Skin of body (tissue), 3 donors: ENCODE measurements at places on chromosomes 11 and 22.

GRCh38 chr22:34486381-34486780 lies 566.1 kb upstream of the LARGE1 start:
- no peak for DNase-seq

DNA sequence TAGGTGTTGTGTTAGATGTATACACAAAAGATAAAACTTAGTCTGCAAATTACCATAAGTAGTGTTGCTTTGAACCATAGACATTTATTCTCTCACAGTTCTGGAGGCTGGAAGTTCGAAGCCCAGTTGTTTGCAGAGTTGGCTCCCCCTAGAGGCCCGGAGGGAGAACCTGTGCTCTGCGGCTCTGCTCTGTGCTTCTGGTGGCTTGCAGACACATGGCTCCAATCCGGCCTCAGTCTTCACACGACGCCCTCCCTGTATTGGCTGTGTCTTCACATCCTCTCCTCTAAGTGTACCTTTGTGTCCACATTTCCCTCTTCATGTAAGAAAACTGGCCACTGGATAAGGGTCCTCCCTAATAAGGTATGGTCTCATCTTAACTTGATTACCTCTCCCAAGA lies 128.4 kb downstream of the OPCML start:
- no peak for DNase-seq

GRCh38 chr11:27696115-27696514 lies 4.1 kb downstream of the BDNF start:
- peak; percentile 18 for DNase-seq

DNA sequence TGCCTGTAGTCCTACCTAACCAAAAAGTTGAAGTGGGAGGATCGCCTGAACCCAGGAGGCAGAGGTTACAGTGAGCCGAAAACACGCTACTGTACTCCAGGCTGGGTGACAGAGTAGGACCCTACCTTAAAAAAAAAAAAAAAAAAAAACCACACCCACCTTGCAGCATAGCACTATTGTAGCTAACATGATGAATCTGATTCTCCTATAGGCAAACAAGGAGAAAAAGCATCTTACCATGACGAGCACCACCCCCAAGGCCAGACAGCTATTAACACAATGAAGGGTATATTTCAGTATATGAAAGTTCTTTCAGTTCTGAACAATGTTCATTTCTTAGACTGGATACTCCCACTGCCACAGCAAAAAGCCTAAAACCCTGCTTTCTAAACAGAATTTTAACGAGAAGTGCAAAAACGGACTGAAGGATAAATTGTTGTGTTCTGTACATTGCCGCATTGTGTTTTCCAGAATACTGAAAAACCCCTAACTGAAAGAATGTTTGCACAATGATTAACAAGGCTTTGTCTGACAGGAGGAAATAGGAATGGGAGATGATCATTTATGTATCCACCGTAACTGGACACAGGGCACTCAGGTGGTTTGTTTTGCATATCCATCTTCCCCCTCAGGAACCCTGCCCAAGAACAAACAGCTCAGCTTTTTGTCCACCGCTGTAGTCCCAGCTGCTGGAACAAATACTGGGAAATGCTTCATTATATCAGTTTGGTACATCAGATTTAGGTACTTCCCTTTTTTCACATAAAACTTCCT lies 8.9 kb downstream of the PISD start:
- DNase-seq, result no peak

DNA sequence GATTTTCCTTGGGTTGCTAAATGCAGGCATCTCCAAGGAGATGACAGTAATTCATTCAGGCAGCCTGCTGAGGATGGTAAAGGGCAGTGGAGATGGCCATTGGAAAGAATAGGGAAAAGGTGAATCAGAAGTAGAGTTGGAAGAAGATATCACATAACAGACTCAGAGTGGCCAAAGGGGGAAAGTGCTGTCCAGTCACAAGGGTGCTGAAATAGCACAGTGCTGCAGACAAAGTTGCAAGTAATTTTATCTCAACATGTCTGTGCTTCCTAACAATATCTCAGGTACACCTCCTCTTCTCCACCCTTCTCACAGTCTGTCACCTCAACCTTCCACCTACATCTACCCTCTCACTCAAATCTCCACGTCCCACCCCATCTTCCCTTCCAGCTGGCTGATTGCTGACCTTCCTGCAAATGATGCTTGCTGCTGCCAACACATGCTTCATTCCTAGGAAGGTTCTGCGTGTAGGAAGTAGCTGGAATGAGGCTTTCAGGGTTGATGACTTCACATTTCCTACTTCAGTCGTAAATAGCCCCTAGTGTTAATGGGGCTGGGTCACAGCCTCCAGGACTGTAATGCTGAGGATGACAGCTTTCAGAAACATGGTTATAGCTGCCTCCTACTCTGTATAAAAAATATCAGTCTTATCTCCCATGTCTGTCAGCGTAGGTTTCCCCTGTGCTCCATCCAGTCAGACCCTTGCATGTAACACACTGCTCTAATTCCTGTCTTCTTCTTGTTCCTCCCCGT lies 123.9 kb downstream of the CTNND1 start:
- peak; percentile 16 for DNase-seq

DNA sequence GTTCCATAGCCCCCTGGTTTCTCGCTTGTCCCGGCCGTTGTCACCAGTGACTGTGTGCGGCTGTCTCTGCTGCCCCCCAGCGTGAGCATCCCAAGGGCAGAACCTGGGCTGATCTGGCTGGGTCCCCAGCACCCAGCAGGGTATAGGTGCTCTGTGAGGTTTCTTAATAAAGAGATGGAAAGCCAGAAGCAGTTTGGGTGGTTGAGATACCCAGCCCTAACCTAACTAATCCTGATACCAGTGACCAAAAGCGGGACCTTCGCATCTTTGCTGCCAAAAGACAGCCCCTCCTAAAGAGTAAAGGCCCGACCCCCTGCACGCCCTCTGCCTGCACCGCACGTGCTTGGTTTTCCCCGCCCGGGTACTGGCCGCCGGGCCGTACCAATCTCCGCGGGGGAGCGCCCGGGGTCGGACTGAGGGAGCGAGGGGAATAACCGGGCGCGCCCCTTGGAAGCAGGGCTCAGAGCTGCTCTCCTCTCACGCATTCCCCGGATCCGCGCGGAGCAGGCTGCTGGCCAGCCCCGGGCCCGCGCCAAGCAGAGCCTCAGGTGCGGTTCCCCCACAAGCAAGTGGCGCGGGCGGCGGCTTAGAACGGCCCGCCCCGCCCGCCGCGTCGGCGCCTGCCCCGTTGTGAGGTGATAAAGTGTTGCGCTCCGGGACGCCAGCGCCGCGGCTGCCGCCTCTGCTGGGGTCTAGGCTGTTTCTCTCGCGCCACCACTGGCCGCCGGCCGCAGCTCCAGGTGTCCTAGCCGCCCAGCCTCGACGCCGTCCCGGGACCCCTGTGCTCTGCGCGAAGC lies at the start of gene DGAT2:
DGAT2 (plus strand) TSS at position 667 of the 797 bp plus-strand sequence. CDS start 214 bp downstream, outside the sequence.
- DNase-seq, result peak; percentile 4

- no peak for DNase-seq
Measured at GRCh38 chr11:20626279-20626678, 26.9 kb downstream of the SLC6A5 start.

DNA sequence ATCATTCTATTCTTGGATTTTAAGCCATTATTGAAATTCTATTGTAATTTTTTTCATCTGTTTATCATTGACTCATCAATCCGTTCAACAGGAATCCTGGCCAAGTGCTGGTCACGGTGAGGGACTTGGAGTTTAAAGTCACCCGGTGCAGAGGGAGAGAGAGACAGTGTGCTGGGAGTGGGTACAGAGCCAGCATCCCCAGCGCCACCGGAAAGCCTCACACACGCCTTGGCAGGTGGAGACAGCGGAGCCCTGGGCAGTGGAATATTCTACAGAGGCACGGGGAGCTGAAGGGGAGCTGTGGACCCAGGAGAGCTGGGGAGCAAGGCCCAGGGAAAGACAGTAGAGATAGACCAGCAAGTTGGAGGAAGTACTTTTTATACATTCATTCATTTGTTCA lies 787.6 kb downstream of the BRD1 start:
- no peak for DNase-seq

- DNase-seq, result no peak
Measured at GRCh38 chr11:3914805-3915204, 59.3 kb downstream of the STIM1 start.

DNA sequence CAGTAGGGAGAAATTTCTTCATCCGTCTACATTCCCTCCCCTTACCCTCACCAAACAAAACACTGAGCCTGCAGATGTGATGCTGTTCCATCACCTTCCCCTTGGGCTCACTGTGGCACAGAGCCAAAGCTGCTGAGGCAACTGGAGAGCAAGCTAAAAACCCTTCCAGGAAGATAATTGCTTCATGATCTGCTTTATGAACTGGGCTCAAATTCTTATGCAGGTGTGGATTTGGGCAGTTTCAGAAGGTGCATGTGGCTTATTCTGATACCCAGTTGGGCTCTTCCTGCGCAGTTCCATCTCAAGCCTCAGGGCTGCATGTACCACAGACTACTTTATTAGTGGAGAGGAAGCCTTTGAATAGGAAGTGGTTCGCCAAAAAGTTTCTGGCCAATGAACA lies 58.3 kb downstream of the AAMDC start:
- DNase-seq, result no peak

- no peak for DNase-seq
Measured at GRCh38 chr11:22656130-22656529, 10.3 kb upstream of the GAS2 start.

DNA sequence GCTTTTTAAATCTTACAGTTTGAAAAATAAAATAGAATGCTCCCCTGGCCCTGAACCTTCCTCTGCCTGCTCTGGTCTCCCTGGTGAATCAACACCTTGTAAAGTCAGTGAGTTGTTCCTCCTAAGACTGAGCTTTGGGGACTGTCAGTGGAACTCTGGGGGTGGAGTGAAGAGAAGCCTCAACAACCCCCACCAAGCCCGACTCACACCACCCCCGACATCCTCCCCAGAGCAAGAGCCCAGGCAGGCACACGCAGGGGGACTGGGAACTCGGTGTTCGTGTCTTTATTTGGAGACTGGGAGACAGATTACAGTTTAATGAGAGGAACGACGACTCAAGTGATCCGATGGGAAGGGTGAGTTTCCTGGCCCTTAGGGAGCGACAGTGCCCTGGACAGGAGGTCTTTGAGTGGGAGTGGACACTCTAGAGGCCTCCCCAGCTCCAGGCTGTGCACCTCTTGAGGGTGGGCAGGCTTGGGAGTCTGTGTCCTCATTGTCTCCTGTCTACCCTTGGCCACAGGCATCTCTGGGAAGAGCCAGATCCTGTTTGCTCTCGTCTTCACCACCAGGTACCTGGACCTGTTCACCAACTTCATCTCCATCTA lies 6.2 kb downstream of the KDELR3 start:
- no peak for DNase-seq

DNA sequence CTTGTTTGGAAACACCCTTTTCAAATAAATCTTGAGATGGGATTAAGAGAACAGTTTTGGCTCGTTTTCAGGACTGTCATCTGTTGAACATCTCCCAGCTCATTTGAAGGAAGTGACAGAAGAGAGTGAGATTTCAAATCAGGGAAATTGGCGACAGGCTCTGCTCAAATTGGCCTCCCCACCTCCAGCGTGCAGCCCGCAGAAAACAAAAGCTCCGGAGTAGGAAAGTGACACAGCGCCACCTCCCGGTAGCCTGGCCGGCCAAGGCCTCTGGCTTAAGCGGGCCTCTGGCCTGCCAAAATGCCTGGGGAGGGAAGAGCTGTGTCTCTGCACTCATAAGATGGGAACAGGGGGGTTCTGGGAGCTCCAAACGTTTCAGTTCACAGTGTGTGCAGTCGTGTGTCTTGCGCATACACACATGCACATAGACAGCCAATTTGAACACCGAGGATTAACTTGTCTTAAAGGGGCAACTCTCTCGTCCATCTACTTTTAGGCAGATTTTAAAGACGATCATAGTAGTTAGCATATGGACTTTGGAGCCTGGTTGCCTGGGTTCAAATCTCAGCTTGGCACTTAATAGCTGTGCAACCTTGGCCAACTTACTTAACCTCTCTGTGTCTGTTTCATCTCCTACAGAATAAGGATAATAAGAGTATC lies 132.7 kb upstream of the RCN1 start:
- DNase-seq, result peak; percentile 81

DNA sequence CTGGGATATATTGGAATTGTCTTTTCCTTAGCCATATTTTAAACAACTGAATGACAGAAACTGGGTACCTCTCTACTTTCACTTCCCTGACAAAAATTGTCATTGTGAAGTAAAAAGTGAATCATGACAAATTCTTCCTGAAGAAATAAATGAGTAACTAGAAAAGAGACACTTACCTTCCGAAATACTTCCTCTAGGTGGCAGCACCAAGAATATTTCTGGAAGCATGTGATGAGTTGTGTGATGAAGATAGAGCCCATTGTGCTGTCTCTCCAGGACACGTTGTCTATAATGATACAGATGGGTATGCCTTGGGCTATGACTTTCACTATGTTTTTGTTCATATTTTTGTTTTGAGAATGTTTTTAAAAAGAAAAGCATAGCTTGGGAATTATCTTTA lies 21.5 kb downstream of the CASP4 start:
- DNase-seq, result no peak

GRCh38 chr22:22430111-22430820 lies 78.3 kb downstream of the ZNF280B start:
- DNase-seq, result no peak

DNA sequence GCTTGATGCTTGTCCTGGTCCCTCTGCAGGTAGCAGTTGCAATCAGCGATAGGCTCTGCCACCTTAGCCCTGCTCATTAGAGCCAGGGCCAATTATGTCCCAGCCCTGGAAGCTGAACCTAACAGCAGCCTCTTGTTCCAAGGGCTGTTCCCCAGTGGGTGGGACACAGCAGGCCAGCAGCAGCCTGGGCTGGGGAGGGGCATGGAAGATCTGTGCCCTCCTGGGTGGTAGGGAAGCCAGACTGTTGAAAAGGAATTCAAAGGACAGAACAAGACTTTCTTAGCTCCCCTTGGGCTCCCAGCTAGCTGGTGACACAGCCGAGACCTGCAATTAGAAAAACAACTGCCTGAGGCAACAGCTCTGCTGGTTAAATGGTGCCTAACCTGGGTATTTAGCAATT lies 17.4 kb downstream of the DRD2 start:
- no peak for DNase-seq

DNA sequence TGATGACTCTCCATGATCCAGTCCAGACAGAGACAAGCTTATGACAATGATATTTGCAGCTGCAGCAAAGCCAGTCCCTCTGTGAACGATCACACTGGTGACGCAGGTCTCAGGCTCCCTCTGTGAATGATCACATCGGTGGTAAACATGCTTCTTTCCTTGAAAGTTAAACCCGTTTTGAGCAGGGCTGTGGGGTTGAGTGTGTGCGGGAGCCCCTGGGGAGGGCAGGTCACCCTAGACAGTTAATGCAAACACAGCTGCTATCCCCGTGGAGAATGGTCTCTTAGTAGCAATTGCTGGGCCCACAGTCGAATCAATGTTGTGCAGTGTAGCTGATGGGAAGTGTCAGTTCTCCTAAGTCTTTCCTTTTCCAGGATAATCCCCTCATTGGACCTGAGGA lies 71.0 kb upstream of the KIRREL3 start:
- no peak for DNase-seq

DNA sequence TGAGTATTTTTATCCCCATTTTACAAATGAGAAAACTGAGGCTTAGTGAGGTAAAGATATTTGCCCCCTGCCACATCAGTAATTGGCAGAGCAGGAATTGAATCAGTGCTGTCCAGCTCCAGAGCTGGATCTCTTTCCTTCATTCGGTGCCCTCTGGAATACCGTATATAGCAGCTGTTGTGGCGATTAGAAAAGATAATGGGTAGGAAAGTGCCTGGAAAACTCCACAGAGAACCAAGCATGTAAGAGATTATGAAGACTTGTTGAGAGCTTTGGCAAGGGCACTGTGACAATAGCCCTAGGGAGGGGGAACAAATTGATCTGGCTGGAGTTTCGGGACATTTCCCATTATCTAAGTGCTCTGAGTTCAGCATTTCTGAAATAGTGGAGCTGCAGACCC lies 82.5 kb upstream of the TEAD1 start:
- DNase-seq, result no peak
